ENCODE measurements at places on chromosomes 12 and 14. TPM values are rescaled to one million over a fixed set of nuclear protein-coding genes. Genes with fewer than 3 reads are reported as not detected.

The ZNF26 gene
- 4.6 TPM for total RNA-seq

The RNASE3 gene
- total RNA-seq = not detected

DNA sequence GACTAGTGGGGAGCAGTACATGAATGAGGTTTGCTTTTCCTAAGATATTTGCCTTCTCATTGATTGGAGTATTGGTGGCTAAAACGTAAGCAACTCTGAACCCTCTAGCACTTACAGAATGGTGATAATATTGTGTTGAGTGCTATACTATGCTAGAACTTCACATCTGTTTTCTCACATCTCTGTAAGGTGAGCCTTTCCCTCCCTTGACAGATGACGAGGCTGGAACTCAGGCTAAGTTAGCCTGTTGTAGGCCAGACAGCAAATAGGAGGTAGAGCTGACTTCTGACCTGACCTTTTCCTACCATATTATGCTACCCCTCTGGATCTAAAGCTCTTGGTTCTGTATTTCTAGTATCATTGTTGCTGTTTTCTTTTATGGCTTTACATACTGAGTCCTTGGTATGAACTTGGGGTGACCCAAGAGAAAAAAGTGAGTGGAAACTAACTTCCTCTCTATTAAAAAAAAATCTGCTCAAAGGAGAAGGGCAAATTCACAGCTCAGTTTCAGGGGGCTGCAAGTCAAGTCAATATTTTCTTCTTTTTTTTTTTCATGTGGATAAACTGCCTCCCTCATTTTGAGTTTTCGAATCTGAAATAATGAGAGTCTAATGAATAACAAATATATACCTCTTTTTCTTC lies 85.9 kb downstream of the CRADD start:
- no peak for DNase-seq

The CCDC92 gene
- 3.9 TPM for total RNA-seq

DNA sequence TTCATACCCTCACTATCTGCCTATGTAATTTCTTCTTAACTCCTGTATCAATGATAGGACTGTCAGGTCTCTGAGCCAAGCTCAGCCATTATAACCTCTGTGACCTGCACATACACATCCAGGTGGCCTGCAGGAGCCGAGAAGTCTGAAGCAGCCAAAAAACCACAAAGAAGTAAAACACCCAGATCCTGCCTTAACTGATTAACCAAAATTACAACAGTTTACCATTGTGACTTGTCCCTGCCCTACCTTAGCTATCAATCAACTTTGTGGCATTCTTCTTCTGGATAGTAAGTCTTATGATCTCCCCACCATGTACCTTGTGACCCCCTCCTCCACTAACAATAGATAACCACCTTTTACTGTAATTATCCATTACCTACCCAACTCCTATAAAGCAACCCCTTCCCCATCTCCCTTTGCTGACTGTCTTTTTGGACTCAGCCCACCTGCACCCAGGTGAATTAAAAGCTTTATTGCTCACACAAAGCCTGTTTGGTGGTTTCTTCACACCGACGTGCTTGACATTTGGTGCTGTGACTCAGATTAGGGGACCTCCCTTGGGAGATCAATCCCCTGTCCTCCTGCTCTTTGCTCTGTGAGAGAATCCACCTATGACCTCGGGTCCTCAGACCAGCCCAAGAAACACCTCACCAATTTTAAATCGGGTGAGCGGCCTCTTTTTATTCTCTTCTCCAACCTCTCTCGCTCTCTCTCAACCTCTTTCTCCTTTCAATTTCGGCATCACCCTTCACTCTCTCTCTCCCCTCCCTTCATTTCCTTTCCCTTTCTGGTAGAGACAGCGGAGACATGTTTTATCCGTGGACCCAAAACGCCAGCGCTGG lies 11.5 kb upstream of the LGMN start:
- DNase-seq = no peak

The KRT3 gene
- not detected for total RNA-seq

The ANO6 gene
- 62.3 TPM for total RNA-seq

GRCh38 chr14:49286257-49286983 lies 299.8 kb downstream of the RPS29 start:
- DNase-seq = no peak

DNA sequence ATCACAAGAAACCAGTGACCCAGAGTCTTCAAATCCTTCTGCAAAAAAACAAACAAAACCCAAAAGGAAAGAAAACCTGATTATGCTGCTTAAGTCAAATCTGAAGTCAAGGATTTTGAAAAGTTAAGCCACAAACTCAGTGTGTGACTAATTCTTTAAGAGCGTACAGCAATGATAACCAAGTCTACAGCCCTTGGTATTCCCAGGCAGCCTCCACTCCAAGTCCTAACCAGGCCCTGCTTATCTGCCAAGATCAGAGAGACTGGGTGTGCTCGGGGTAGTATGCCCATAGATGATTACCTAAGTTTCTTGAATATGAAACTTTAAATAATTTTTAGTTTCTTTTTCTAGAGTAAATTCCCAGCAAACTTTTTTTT lies 13.1 kb downstream of the PGAM5 start:
- DNase-seq = no peak

The TRIM9 gene
- total RNA-seq = under 0.01 TPM

DNA sequence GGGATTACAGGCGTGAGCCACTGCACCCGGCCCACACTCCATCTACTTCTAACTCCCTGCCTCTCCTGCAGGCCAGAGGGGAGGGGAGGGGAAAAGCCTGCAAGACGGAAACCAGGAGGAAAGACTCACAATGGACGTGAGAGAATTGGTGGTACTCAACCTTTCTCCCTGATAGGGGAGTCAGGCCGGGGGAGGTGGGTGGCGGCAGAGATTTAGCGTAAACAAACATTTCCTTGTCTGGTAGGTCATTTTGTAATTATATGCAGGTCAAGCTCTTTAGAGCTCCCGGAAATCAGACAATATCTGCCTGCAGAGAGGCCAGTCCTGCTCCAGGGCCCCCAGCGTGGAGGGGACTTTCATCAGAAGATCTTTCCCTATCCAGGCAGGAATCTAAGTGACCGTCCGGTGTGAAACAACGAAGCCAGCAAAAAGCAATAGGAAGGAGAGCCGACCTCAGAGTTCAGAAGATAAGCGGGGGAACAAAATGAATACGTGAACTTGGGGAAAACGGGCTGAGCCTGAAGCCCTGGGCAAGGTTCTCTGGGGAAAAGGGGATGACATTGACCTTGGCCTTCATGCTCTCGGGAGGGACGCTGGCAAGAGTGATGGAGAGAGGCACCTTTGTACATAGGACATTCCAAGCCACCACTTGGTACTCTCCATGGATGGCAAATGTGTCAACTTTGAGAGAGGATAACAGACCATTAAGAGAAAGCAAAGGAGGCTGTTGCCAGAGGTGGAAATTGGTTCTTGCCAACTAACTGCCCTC lies 62.3 kb downstream of the SPRING1 start:
- peak; percentile 71 for DNase-seq

The FAM222A gene
- total RNA-seq = 0.22 TPM

The RIC8B gene
- total RNA-seq = 8.7 TPM

GRCh38 chr12:124774054-124774461 lies 89.6 kb downstream of the SCARB1 start:
- DNase-seq = no peak

The SDS gene
- not detected for total RNA-seq

The FAM234B gene
- total RNA-seq = 6.5 TPM

- peak; percentile 15 for DNase-seq
These were observed 84.9 kb upstream of the RTL1 start for GRCh38 chr14:100988411-100988900.

The PKP2 gene
- 3.1 TPM for total RNA-seq

DNA sequence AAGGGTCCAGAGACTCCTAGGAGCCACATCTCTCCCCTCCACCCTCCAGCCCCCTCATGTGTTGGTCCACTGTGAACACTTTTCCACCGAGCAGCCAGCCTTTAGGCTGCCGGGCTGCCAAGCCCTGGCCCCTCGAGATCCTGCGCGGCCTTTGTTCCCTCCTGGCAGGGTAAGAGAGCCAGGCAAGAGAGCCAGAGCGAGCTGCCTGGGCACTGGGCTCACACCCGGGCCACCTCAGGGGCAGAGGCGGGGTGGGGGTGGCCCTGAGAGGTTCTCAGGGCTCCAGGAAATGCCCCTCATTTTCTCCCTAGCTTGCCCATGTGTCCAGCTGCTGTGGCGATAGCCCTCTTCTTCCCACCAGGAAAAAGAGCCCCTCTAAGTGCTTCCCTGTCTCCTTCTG lies 44.8 kb downstream of the LTBP2 start:
- DNase-seq = no peak

GRCh38 chr12:1289371-1290155 lies 298.5 kb downstream of the ERC1 start:
- DNase-seq = peak; percentile 60

- no peak for DNase-seq
These were observed 2.6 kb downstream of the CRY1 start for GRCh38 chr12:107090711-107091110.

GRCh38 chr14:44791730-44792129 lies 170.0 kb downstream of the KLHL28 start:
- DNase-seq = no peak

DNA sequence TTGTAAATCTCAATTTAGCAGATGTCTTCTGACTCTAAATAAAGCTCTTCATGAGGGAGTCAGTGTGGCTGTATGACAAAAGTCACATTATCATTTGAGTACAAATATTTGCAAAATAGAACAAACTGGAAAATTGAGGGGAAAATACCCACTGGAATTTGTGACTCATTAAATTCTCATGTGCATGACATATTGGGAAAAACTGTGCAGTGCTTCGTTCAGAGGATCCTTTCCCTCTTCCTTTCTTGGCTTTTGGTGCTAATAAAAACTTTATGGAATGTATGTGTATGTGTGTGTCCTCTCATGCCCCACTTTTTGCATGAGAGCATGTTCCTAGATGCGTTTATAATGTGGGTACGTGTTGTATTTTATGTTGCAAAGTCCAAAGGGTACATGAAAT lies 267.8 kb downstream of the KTN1 start:
- peak; percentile 46 for DNase-seq
